ENCODE measurements at places on chromosomes 7 and 10.

GRCh38 chr10:34097682-34098081, 717.4 kb downstream of the PARD3 start:
- DNase-seq: no peak

DNA sequence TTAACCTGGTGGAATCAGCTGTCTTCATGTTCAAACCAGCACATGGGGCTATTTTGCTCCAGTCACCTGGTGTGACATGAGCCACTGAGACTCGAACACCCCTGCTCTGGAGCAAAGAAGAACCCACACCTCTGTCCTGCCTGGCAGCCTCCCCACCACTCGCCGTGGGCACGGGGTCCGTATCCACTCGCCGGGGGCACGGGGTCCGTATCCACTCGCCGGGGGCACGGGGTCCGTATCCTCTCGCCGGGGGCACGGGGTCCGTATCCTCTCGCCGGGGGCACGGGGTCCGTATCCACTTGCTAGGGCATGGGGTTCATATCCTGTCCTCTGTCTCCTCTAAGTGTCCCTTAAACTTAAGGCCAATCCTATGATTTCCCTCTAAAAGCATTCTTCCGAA, 558.7 kb downstream of the PTPRN2 start:
- DNase-seq: no peak

GRCh38 chr7:41239596-41239995, 463.3 kb downstream of the INHBA start:
- DNase-seq: no peak

DNA sequence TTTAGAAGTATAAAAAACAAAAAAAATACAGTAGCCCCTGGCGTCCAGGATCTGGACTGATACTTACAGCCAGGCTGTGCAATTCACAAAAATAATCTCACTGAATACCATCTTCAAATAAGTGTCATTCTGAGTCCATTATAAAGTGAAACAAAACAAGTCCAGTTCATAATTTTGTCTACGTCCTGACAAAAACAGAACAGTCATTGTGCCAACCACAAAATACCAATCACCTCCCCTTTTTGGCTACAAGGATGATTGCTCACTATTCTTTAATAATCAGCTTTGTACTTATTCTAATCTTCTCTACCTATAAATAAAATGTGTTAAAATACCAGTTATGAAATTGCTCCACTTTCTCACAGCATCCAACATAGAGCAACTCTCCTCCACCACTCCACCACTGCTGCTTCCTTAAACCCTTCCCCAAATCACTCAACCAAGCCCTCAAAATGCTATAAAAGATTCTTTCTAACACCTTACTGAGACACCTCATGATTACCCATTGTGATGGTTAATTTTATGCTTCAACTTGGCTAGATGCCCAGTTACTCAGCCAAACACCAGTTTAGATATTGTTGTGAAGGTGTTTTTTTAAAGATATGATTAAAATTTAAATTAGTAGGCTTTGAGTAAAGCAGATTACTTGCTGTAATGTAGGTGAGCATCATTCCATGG, 479.8 kb upstream of the SEMA3A start:
- DNase-seq: no peak

GRCh38 chr10:14191871-14192270, 138.9 kb downstream of the FRMD4A start:
- DNase-seq: no peak

DNA sequence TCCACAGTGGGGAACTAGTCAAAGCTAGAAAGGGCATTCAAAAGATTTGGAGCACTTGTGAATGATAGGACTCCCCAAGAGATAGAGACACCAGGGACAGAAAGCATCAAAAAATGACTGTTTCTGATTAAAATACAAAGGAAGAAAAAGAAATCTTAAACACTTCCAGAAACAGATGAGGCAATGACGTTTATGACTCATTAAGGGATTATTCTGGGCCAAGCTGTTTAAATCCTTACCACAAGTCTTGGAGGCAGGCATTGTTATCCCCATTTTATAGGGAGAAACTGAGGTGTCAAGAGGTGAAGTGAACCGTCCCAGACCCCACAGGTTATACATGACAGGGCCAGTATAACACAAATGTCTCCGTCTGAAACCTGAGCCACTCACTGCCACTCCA, 68.3 kb upstream of the AMPH start:
- no peak for DNase-seq

GRCh38 chr7:112370436-112370835, 79.8 kb upstream of the IFRD1 start:
- no peak for DNase-seq

DNA sequence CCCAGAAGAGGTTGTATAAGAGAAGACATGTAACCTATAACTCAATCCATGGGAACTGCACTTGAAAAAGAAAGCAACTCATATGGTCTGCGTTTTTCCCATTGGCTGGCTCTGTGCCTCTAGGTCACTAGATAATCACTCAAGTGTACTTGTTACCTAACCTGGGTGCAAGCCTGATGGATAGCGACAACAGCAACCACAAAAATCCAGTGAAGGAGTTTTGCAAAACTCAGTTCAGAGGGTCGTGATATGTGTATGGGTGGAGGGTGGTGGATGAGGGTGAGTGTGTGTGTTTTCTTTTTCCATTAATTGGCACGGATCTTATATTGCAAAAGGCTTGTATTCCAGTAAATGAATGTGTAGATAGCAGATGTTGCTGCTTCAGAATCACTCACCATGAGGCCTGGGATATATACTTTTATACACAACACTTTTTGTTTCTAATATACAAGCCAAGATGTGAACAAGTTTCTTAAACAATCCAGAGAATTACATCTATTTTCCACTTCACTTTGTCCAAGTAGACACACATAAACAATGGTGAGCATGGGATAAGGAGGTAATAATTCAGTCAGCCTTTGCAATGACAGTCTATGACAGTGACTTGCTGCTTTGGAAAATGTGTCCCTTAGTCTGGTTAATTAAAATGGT, 286.9 kb upstream of the DKK1 start:
- DNase-seq: no peak

GRCh38 chr7:98203261-98203963, 7.8 kb upstream of the BHLHA15 start:
- no peak for DNase-seq
